ENCODE measurements at places on chromosomes 1 and 21.

DNA sequence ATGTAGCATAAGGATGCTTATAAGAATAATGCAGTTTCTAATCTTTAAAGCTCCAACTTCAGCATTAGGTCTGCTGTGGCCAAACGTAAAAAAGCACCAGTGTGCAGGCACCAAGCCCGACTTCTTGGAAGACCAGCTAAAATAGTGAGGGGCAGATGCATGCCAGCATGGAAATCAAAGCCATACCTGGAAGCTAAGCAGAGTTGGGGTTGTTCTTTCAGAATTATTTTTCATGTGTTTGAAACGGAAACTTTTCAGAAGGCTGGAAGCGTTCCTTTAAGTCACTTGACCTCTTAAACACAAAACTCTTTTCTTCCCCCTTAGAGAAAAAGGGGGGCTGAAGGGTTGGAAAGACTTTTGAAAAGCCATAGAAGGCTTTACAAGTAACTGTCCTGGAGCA lies 329.2 kb upstream of the C1orf87 start:
- ATAC-seq: no peak

DNA sequence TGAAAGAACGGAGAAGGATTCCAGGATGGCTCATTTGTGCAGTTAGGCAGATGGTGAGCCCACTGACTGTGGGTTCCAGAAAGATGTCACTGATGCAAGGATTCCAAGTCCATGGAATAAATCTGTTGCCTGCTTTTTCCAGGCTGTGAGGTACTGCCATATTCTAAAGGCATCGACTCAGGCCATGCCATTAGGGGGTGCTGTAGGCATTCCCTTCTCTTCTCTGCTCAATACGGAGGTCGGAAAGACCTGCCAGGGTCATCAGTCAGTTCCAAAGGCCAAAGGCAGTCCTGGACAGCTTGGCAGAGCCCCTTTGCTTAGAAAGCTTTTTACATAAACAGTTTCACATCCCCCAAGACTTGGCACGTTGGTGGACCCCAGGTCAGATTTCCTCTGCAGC lies 31.7 kb upstream of the TMEM125 start:
- peak; percentile 66 for ATAC-seq

DNA sequence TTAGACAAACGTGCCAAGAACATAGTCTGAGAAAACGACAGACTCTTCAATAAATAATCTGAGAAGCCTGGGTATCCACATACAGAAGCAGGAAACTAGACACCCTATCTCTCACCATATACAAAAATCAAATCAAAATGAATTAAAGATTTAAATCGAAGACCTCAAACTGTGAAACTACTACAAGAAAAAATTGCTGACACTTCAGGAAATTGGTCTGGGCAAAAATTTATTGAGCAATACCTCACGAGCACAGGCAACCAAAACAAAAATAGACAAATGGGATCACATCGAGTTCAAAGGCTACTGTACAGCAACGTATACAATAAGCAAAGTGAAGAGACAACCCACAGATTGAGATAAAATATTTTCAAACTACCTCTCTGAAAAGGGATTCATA lies 292.8 kb upstream of the RGS18 start:
- no peak for ATAC-seq

GRCh38 chr1:65629788-65630187 lies 162.9 kb upstream of the PDE4B start:
- ATAC-seq: no peak

DNA sequence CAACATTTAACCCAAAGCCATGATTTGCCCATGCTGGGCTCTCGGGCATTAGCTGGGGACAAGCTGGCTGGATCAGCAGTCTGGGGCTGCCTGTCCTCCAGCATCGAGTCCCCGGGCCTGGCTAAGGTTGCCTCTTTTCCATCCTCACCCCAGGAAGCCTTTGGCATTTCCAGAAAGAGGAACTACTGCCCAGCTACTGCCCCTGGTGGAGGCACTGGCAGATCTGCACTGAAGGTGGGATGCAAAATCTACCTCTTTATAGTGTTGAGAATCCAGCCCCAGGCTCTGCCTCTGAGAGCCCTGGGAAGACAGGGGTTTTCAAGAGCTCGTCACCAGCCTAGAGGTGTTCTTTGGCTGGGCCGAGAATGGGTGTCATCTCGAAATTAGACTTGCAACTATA lies 635.9 kb downstream of the MATN1 start:
- no peak for ATAC-seq

DNA sequence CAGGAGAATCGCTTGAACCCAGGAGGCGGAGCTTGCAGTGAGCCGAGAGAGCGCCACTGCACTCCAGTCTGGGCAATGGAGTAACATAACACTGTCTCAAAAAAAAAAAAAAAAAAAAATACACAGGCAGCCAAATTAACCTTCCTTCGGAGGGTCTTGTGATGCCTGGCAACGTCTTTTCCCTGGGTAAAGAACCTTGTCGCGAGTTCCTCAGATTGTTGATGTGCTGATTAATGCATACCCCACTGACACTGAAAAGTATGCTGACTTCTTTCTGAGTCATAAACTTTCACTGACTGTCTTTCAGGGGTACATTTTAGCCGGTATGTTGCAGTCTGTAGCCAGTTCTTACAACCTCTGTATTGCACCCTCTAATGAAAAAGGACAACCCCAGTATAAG lies 95.1 kb upstream of the SOD1 start:
- ATAC-seq: no peak

- ATAC-seq: no peak
Measured at GRCh38 chr1:112694363-112694929, 12.5 kb downstream of the RHOC start.

DNA sequence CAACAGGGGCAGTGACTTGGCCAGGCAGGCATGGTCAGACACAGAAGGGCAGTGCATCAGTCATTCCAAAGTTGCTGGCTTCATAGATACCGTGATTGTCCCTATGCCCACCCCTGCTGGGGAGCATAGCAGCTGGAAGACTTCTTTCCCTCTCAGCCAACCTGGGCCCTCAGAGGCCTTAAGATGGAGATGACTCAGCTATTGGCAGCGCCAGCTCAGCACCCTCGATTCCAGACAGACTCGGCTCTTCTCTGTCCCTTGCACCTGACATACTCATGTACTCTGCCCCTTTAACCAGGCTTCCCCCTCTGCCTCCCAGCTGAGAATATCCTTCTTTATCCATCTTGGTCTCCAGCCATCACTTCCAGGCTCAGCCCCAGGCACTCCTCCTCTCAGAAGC lies 16.8 kb downstream of the SLAMF8 start:
- ATAC-seq: no peak

- ATAC-seq: no peak
Measured at GRCh38 chr1:163171826-163172225, 30.9 kb downstream of the RGS5 start.

GRCh38 chr21:37658817-37659458 lies 257.3 kb downstream of the KCNJ6 start:
- ATAC-seq: peak; percentile 73

DNA sequence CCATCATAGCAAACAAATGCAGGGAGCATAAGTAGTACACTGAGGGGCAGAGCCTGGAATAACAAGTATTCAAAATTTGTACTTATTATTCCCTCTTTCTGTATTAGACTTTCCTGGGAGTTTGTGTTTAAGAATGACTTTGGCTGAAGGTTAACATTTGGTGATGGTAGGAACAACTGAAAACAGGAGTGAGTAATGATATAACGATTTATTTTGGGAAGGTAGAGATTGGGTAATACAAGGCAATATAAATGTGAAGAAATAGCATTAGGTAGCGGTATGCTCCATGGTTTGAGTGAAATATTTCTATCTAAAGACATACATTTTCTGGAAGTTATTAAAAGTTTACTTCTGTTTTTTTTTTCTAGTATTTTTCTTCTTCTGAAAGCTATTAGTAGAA lies 18.5 kb upstream of the C1orf21 start:
- ATAC-seq: no peak

DNA sequence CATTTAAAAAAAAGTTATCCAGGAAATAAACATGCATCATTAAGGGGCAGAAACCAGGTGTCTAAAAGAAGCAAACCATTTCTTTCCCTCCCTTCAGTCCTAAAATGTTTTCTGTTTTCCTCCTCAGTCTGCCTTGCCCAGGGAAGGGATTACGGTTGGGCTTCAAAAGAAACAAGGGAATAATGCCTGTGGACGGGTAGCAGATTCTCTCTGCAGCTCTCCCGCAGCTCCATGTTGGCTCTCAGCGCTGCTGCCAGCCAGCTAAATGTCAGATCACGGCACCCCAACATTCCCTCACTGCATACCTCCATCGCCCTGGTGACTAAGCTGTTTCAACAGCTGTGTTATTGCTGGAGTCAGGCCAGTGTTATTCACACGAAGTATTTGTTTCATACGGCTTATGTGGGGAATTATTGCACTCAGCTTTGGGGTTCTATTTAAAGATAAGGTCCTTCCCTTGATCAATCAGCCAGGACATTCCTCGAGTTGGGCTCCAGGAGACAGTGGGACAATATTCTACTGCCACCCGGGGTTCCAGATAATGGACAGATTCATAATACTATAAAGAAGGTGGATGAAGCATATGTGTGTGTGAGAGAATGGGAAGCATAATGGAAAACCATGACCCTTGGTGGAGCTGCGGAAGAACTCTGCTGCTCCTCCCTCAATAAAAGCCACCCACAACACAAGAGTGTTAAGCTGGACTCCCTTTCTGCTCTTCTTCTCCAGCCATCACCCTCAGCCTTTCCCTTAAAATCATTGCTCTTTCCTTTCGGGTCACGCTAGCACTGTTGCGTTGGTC lies 58.2 kb downstream of the WLS start:
- peak; percentile 95 for ATAC-seq

DNA sequence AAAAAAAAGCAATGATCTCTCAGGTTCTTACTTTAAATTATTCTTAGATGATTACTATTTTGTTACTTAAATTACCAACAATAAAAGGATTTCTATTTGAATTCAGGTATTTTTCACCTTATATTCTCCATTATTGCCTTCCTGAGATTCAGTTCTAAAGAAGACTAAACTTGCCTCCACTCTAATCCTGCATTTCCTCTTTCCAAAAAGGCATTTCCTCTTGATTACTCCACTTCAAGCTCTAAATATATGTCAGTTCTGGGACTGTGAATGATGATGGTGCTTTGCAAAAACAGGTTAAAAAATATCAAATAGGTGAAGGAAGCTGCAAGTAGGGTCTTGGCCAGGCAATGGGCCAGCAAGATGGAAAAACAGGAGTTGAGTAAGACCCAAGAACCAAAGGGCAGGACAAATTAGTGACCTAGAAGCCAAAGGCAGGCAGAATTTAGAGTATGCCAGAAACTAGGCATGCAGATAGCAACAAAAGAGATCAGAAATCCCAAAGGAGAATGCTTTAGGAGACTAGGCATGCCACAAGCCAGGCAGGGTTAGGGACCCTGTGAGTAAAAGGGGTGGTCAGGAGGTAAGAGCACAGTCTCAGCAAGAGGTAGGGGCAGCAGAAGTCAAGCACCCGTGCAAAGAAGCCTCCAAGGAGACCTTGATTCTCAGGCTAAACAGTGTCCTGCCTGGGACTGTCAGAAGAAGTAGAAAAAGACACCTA lies 11.3 kb upstream of the DIPK1A start:
- no peak for ATAC-seq

DNA sequence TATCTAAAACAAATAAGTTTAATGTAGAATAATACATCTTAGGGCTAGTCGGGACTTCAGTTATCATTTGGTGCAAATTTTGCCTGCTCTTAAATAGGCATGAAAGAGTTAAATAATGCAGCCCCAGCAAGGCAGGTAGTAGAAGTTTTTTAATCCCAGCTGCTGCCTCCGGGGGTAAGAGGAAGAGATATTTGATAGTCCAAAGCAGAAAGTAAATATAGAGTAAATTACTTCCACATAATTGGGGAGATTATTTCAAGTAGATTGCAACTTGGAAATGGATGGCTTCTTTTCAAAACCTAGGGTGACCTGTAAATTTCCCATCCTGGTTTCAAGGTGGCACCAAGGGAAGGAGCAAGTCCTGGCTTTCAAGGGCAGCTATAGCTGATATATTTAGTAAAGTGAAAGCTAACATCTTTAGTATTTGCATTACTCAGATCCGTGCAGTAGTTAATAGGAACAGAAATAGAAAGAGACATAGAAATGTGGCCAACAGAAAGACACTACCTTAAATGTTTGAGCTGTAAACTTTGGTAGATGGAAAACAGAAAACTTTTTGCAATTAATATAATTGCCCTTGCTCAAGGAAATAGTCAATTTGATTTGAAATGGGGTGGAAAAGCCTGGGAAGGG lies 109.1 kb downstream of the LMO4 start:
- no peak for ATAC-seq

- ATAC-seq: peak; percentile 87
Measured at GRCh38 chr1:178310685-178311105, 186.1 kb downstream of the CLEC20A start.

- ATAC-seq: peak; percentile 50
Measured at GRCh38 chr1:9753121-9753531, 70.6 kb downstream of the CLSTN1 start.

DNA sequence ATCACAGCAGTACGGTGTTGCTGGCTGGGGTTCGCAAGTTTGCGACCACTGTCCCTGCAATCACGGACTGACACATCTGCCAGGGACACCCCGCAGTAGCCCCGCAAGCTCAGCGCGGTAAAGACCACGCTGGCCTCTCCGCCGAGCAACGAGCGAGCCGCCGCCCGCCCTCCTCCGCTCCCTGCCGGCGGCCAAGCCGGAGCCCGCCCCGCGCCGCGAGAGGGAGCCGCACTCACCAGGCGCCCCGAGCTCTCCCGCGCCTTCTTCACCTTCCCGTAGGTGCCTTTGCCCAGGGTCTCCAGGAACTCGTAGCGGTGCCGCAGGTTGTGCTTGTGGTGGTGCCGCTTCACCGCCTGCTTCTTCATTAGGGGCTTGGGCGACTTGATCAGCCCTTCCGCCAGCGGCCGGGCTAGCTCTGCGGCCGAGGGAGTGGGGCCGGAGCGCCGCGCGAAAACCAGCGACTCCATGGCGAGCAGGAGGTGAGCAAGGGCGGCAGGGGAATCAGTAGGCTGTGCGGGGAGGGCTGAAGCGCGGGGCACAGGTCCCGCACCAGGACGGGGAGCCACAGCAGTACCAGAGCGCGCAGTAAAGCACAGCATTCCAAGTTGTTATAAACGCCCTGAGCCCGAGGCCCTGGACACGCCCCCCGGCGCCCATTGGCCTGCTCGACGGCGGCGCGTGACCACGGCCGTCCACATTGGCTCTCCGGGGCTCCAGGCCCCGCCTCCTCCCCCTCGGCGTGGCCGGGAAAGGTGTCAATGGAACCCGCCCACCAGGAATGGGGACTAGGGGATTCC lies at the start of gene NUAK2:
NUAK2 (minus strand) TSS at position 584 of the 797 bp plus-strand sequence; CDS start at position 467, 117 bp downstream.
- ATAC-seq: peak; percentile 84

DNA sequence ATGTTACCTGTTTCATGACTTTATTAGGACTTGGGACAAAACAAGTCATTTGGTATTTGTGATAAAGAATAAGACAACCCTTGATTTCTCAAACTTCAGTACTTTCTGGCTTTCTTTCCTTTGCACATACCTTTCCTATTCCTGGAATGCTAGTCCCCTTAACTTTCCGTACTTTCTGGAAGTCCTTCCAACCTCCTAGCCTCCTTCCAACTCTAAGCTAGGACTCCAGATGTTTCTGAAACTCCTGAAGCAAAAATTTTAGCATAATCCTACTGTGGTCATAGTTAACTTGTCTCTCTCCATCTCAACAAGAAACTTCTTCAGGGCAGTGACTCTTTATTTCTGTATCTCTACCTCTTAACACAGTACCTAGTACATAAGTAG lies 19.8 kb upstream of the C1orf105 start:
- no peak for ATAC-seq
